ENCODE measurements at places on chromosomes 7 and 10.

- no peak for DNase-seq
These were observed 3.1 kb upstream of the KNDC1 start for GRCh38 chr10:133156674-133157579.

- no peak for DNase-seq
These were observed 230.1 kb upstream of the SEMA3E start for GRCh38 chr7:83879063-83879462.

- no peak for DNase-seq
These were observed 139.8 kb upstream of the TNS3 start for GRCh38 chr7:47721670-47722069.

- no peak for DNase-seq
These were observed 205.2 kb downstream of the SFMBT2 start for GRCh38 chr10:7205656-7206055.

DNA sequence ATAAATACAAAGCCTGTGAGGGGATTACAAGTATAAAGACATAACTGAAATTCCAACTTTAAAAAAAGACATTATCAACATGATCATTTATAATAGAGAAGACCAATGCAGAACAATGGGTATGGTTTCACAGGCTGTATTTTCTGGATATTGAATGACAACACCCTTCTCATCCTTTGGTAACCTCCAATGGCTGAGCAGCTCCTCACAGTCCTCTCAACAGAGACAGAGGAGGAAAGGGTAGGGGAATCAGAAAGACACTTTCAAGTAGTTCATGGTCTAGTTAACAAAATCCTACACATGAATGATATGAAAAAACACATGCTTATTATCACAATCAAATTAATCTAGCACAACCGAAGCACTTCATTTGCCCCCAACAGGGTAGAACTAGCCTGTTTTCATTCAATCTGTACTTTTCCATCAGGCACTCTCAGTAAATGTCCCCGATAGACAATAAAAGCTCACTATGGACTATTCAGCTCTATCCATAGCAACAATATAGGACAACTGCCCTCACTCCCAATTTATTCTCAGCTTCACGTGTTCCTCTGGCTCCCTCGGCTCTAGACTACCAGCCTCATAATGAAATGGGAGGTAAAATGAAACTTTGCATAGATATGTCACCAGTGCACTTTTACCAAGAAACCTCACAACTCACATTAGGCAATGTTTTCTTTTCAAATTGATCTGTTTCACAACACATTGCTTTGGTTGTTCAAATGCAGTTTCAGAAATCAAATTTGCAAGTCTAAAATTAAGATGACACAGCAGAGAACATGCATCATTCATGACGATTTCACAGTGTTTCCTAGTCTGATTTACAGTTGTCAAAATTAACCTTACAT, 211.4 kb downstream of the THSD7A start:
- DNase-seq, result no peak

GRCh38 chr7:37428681-37429434, 19.8 kb downstream of the ELMO1 start:
- no peak for DNase-seq

DNA sequence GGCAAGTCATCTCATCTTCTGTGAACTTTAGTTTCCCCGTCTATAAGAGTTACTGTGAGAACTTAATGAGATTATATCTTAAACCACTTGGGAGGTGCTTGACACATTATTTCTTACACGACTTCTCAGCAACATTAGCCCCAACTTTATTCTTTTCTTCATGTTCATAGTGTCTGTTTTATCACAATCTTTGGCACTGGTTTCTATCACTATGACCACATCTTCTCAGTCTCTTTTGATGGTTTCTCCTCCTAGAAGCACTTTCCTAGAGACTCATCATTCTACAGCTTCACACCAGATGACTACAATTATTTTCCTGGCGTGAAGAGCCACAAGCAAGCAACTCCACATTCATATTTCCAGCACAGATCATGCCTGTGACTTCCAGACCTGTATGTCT, 26.5 kb upstream of the BET1 start:
- DNase-seq, result no peak

DNA sequence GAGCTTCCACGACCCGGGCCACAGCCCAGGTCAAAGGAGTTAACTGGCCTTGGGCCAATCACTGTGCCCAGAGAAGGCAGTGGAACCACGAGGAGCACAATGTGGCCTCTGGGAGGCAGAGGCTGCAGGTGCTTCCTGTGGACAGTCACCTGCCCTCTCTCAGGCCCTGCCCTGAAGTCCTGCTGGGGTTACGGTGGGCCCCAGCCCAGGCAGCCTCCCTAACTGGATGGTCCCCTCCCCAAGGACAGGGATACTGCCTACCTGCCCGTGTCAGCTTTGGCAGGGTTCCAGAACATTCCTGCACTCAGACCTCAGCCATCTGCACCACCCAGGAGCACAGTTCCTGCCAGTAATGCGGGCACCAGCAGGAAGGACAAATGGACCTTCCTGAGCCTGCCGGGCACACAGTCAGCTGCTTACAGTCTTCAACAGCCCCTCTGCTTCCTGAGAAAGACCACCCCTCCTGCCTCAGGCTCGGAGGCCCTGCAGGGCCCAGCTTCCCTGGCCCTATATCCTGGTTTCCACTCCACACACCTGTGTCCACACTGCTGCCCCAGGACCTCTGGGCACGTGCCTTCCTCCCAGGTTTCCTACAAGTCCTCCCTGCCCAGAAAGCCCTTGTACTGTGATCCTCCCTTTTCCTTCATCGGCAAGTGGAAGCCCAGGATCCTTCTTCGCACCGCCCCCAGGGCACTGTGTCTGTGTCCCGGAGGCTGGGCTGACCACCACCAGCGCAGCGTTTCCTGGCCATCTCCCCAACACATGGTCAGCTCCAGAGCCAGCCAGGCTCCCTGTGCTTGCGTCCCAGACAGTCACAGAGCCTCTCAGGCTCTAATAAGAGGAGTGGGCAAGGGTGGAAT, 23.3 kb downstream of the WDR86 start:
- no peak for DNase-seq

- DNase-seq, result no peak
These were observed 436.8 kb upstream of the FOXK1 start for GRCh38 chr7:4245135-4245865.

GRCh38 chr10:93390306-93391090, 91.6 kb downstream of the MYOF start:
- DNase-seq, result no peak

- peak; percentile 42 for DNase-seq
These were observed 153.7 kb downstream of the TFPI2 start for GRCh38 chr7:93736668-93737369.

GRCh38 chr10:62019685-62020359, 118.3 kb downstream of the ARID5B start:
- DNase-seq, result no peak

DNA sequence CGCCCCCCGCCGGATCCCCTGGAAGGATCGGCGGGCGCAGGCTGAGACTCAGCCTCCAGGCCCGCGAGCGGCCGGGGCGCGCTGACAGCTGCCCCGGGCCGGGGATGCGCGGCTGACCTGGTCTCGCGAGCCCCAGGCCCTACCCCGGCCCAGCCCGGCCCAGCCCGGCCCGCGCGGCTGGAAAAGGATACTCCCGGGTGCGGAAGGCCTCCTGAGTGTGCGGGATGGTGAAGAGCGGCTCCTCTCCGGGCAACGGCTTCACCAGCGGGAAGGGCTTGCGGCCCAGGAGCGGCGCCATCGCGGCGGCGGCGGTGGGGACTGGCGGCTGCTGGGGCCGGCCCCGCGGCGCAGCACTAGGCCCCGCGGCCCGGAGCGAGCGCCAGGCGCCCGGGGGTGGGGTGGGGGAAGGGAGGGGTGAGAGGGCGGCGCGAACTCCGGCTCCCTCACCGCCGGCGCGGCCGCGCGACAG, 423 bp downstream of the BAZ1B start:
- DNase-seq, result peak; percentile 61

DNA sequence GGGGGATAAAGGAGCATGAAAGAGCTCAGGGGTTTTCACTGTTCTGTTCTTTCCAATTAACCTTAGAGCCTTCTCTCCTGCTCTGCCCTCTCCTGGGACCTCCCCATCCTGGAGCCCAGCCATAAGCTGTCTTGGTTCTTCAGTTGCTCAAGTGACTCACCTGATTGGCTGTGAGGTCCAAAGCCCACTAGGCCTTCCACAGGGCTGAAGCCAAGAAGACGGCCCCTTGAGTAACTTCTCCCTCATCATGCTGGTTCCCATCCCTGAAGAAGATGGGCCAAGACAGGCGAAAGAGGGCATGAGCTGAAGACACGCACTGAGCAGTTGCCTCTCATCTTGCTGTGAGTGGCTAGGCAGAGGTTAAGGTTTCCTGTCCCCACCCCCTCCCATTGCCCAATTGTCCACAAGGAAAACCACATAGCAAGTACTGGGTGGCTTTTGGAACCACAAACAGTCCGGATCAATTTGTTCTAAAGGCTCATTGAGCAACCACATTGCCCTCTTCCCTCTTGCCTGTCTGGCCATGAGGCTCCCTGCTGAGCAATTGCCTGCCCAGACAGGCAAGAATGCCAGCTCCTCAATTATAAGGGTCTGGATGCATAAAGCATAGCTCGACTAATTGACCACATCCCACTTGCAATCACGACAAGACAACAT, 43.9 kb upstream of the GPAM start:
- no peak for DNase-seq

DNA sequence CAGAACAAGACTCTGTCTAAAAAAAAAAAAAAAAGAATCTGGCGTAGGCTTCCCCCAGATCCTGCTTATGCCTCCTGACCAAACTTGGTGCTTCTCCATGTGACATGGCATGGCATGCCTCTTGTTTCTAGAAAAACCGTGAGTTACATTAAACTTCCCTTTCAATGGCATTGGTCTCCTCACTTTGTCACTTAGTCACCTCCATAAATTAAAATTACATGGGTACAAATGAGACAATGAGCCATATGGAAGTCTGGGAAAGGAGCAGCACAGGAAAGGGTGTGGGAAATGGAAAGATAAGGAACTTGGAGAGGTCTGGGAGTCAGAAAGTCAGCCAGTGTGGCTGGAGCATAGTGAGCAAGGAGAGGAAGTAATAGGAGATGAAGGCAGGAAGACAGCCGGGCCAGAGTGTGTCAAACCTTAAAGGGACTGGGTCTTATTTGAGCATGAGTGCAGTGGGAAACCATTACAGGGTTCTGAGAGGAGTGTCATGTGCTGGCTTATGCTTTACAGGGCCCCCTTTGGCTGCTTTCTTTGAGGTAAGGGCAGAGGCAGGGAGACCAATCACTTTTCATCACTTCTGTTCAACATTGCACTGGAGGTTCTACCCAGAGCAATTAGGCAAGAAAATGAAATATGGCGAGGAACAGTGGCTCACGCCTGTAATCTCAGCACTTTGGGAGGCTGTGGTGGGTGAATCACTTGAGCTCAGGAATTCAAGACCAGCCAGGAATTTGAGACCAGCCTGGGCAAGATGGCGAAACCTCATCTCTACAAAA, 21.3 kb upstream of the ZMIZ2 start:
- no peak for DNase-seq

GRCh38 chr10:88730864-88731263, 24.8 kb downstream of the LIPK start:
- no peak for DNase-seq

DNA sequence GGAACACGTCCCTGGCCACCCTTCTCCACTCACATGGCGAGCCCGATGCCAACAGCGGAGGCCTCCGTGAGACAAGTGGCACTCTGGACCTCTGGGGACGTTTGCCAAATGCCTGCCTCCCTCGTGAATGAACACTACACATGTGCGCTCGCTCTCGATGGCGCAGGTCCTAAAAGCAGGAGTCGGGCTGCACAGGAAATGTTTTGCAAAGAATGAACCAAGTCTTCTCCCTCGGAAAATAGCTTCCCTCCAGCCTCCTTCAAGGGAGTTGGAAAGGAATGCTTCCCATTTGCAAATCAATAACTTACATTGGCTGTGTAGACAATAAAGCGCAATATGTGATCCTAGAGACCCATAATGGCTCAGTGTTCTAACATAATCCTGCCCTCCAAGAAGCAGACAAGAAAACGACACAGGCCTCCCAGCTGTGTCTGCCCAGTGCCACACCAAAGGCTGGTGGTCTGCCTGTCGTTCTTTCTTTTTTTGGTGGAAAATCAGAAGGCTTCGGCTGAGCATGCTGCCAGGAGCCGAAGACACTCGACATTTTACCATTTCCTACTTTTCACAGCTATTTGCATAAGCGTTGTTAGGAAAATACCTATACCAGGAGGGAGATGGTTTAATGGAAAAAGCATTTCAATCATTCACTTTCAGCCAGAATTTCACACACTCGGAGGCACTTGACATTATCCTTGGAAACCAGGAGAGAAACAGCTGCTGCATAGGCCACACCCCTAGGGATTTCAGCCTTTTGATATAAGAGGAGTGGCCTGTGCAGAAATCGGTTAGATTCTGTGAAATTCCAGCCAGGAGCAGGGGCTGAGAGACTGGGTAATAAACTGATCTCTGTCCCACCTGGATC, 38.4 kb downstream of the ATXN7L1 start:
- peak; percentile 82 for DNase-seq

- no peak for DNase-seq
These were observed 2.0 kb downstream of the ST7 start for GRCh38 chr7:116955340-116955739.

GRCh38 chr7:25669961-25670841, 441.9 kb upstream of the NPVF start:
- no peak for DNase-seq

GRCh38 chr7:129188372-129188891, at the start of gene SMO:
Gene SMO, plus strand, starts transcription at chr7:129188633. Its CDS starts 519 bp downstream, at chr7:129189152.
- DNase-seq, result peak; percentile 33

- DNase-seq, result no peak
These were observed 151.3 kb upstream of the NPVF start for GRCh38 chr7:25379351-25380300.

- no peak for DNase-seq
These were observed 5.8 kb downstream of the CPA4 start for GRCh38 chr7:130298544-130299326.

DNA sequence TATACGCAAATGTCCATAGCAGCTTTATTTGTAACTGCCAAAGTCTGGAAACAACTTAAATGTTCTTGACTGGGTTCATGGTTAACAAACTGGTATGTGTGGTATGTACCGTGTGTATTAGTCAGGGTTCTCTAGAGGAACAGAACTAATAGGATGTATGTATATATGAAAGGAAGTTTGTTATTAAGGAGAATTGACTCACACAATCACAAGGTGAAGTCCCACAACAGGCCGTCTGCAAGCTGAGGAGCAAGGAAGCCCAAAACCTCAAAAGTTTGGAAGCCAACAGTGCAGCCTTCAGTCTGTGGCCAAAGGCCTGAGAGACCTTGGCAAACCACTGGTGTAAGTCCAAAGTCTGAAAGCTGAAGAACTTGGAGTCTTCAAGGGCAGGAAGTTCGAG, 66.8 kb downstream of the TMEM168 start:
- no peak for DNase-seq

All from NCI-H1105 (cell line).